ENCODE measurements at places on chromosomes 7 and 10.

DNA sequence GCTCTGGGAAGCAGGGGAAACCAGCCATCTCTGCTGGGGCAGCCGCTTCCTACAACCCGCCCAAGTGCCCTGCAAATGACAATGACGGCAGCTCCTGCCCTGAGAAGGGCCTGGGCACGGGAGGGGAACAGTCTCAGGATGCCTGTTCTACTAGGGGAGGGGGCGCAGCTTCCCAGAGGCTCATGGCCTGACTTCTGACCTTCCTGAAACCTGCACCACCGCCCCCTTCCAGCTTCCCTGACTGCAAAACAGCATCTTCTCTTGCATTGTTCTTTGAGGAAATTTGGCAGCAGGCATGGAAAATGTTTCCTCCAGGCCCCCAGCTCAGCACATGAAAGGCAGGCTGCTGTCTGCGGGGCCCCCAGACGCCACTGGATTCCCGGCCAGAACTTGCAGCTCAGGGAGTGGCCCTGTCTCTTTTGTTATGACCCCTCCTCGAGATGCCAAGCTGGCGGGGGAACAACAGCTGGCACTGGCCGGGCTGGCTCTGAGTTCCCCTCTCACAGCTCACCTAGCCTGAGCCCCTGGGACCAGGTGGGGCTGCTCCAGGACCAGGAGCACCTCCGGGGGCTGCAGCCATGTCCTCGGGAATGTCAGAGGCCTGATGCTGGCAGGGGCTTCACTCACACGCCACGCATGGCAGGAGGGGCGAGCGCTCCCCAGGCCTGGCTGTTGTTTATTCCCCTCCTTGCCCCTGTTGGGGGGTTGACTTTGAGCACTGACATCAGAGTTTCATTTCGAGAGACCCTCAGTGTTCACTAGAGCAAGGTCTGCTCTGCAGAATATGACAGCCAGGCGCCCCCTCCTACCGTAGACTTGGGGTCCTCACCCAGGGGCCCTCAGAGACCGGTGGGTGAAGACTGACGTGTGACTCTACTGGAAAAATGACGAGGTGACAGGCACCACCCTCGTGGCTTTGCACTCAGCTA, 62.7 kb downstream of the CALML3 start:
- no peak for DNase-seq

DNA sequence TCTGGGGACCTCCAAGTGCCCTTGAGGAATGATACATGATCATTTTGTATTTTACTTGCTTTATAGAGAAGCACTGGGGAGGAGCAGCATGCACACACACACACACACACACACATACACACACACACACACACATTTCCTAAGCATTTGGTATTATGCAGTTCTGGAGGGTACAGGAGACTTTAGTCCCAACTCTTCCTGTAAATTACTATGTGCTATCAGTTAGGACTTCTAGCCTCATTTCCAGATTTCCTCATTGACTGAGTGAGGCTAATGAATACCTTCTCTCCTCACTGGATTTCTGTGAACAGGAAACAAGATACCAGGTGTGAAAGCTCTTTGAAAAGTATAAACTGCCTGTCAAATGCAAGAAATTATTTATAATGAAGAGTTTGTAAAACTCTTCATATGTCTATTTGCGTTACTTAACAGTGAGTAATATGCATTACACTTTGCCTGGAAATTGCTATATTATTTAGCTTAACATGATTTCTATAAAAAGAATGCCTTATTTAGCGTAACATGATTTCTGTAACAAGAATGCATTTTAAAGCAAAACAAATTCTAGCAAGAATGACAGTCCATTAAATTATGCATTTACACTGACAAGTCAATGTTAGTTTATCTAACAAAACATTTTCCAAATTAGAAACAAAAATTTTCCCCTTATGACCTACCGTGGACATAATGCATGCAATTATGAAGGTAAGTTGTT, 34.2 kb downstream of the ACTA2 start:
- DNase-seq: no peak

GRCh38 chr10:70780370-70780760, 4.8 kb downstream of the TBATA start:
- no peak for DNase-seq

- no peak for DNase-seq
Measured at GRCh38 chr10:52053497-52053896, 260.6 kb upstream of the DKK1 start.

GRCh38 chr7:92671505-92672169, 81.4 kb upstream of the FAM133B start:
- DNase-seq: no peak

DNA sequence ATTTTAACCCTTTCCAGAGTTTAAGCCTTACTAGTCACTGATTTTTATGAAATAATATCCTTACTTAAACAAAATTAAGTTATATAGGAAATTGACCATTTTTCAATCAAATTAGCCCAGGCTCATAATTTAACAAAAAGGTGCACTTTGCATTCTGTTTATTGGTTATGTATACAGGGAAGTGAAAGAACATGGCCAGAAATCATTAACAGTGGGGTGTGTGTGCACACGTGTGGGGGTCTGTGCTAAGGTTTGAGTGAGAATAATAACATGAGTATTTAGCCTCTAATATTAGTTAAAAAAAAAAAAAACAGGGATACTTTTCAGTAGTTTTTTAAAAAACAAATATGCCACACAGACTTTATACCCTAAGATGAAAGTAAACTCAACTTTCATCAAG, 510.5 kb upstream of the PFKP start:
- no peak for DNase-seq

DNA sequence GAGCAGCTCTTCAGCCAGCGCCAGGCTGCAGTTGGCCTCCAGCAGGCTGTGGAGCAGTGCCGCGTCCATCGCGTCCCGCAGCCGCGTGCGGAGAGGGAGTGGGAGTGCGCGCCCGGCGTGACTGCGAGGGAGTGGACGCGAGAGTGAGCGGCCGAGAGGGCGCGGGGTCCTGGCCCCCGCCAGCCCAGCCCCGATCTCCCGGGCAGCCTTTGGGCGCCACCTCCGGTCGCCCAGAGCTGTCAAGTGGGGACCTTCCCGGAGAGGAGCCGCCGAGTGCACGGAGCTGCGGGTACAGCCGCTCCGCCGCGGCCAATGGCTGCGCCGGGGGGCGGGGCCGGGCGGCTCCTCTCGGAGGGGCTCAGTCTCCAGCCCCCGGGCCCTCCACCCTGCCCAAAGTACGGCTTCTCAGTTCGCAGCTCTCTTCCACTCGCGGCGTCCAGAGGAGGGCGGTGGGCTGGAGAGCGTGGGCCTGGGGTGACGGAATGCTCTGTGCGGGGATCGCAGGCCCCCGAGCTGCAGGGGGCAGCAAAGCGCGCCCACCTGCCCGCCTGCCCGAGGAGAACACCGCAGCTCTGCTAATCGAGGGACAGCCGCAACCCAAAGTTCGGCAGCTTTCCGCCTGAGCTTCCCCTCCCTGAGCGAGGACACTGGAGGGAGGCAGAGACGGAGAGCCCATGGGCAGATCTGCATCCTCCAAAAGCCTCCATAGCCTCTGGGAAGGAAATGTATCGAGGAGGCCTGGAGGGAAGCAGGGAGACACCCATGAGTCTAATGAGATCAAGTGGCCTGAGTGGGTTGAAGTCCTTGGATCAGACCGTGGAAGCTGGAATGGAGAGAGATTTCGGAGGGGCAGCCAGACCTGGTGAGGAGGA, at the start of gene CRHR2:
TSS of gene CRHR2 (minus strand) at position 245 of the 872 bp plus-strand sequence. CDS start at position 69, 176 bp downstream.
- no peak for DNase-seq

DNA sequence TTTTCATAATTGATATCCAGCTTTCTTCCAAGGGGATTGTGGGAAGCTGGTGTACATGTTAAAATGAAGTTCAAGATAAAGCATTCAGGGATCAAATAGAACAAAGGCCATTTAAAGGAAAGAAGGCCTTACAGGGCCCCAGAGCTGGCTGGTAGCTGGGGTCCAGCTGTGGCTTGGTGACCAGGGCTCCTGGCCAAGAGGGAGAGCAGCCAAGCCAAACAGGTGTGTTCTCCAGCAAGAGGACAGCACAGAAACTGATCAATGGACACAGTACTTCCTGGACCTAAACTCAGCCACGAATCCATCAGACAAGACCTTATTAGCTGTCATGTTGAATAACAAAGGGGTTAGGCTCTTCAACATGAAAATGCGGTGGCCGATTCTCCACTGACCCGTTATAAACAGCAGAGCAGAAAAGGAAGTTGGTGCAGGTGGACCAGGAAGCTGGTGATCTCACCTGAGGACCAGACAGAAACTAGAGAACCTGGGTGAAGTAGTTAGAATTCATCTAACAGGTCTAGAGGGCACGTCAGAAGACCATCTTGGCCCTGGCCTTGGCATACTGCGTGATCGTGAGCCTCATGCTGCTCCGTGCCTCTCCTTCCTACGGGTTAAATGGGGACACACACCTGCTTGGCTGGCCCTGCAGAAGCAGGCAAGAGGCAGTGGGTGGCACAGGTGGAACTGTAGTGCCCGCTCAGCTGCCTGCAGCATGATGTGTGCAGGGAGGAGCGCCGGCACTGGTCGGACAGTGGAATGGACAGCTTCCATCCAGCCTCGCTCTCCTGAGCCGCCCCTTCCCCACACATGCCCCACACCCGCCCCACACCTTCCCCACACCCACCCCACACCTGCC, 53.8 kb downstream of the PARP12 start:
- no peak for DNase-seq

GRCh38 chr10:60573336-60573735, 183.7 kb upstream of the ANK3 start:
- no peak for DNase-seq

GRCh38 chr7:1806354-1806753, 136.3 kb downstream of the ELFN1 start:
- no peak for DNase-seq

GRCh38 chr7:110058401-110058800, 1032.5 kb upstream of the LRRN3 start:
- DNase-seq: no peak

GRCh38 chr7:47724335-47724982, 142.5 kb upstream of the TNS3 start:
- DNase-seq: no peak

DNA sequence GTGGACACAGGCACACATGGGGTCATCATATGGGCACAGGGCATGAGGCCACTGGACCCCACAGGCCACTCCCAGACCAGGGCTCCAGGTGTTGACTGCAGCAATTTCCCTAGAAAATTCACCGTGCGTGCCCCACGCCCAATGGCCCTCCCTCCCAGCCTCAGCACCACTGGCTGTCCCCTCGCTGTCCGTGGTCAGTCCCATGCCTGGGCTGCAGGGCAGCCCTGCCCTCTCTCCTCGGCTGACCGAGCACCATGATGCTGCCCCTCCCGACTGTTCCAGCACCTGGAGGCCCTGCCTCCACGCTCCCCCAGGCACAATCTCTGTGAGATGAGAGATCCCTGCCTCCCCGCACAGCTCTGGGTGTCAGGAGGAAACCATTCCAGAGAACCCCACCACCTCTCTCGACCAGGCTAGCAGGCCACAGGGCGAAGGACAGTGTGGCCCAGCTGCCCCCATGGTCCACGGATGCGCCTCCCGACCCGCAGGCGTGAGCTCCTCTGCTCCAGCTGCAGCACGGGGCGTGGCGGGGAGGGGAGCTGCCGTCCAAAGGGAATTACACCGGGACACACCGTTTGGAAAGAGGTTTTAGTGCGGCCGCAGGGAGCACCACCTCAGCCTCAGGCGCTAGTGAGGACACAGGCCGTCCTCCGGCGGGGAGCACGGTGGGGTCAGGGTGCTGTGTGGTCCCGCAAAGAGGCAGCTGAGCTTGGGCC, 12.6 kb downstream of the NUDT1 start:
- no peak for DNase-seq

DNA sequence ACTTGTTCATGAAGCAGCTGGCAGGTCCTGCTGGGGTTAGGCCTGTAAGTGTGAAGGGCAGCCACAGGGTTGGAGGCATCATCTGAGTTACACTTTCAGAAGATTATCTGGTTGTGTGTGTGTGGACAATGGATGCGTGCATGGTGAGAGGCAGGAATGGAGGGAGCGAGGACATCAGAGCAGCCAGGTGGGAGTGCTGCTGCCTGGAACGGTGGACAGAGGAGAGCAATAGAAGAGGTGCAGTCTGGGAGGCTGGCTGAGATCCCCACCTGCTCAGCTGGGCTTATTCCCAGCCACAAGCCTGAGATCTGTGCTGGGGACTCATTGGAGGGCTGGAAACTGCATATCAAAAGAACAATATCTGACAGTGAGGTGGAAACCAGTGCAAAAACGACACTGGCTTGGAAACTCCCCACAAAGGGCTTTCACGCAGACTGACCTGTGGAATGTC, 17.9 kb downstream of the ZNF488 start:
- no peak for DNase-seq

GRCh38 chr10:49226594-49226993, 38.4 kb upstream of the TMEM273 start:
- no peak for DNase-seq

DNA sequence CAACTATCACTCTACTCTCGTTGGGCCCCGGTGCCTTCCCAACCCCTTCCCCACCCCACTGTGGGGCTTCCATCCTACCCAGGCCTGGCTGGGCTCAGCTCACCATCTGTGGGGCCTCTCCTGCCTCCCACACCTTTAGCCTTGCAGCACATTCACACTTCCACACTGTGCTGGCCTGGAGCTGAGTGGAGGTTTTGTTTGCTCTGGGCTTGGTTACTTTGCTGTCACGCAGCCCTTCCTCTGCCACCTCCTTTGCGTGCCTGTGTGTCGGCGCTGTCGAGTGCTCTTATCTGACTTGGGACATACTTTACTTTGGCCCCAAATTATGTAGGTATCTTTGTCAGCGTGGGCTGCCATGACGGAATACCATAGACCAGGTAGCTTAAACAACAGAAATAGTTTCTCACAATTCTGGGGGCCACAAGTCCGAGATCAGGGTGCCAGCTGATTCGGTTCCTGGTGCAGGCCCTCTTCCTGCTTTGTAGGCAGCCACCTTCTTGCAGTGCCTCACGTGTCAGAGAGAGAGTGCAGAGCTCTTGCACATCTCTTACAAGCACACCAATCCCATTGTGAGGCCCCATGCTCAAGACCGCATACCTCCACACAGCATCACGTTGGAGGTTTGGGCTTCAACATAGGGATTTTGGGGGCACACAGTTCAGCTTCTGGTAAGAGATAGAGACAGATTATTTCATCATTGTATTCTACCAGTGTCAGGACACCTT, 89.0 kb downstream of the CUL1 start:
- DNase-seq: no peak

- no peak for DNase-seq
Measured at GRCh38 chr10:58335306-58336005, 650 bp downstream of the UBE2D1 start.

DNA sequence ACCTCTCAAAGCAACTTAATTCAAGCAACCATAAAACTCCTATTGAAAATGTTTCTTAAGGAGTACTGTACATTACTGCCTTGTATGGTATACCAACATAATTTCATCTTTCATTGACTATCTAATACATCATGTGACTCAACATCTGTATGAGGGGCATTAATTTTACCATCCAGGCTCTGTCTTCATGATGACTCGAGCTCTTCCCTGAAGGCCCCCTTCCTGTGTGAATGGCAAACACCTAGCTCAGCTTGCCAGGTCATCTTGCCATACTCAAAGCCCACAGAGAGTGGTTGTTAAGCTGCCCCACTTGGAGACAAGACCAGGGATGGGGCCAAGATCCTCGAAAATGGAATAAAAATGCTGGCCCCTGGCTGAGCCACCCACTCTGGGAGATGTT, 82.4 kb downstream of the SGMS1 start:
- no peak for DNase-seq

GRCh38 chr7:137399827-137400823, 56.6 kb upstream of the PTN start:
- no peak for DNase-seq

All from CMK (cell line).